ENCODE measurements at places on chromosomes 3 and 15. TPM values are rescaled to one million over a fixed set of nuclear protein-coding genes. Genes with fewer than 3 reads are reported as not detected.

Gene CCR2
- not detected for total RNA-seq

Gene GCSAM
- not detected for total RNA-seq

Gene MFGE8
- total RNA-seq, result 378 TPM

Gene GRIP2
- 0.77 TPM for total RNA-seq

Gene MUC4
- 1.7 TPM for total RNA-seq

Gene SLC12A1
- total RNA-seq, result not detected

Gene GOLGA8M
- total RNA-seq, result 0.70 TPM

Gene CDCP1
- 8.1 TPM for total RNA-seq

Gene TRH
- total RNA-seq, result 0.29 TPM

Gene TMC3
- not detected for total RNA-seq

Gene SRP14
- 237 TPM for total RNA-seq

- H3K27ac ChIP-seq, result no peak overlapping the region
- H3K36me3 ChIP-seq, result no peaks in the 10 kb centered on the region
- DNase-seq, result no peak
- no peaks in the 10 kb centered on the region for H3K4me1 ChIP-seq
Measured at GRCh38 chr3:42403737-42404136, 6.7 kb downstream of the LYZL4 start.

DNA sequence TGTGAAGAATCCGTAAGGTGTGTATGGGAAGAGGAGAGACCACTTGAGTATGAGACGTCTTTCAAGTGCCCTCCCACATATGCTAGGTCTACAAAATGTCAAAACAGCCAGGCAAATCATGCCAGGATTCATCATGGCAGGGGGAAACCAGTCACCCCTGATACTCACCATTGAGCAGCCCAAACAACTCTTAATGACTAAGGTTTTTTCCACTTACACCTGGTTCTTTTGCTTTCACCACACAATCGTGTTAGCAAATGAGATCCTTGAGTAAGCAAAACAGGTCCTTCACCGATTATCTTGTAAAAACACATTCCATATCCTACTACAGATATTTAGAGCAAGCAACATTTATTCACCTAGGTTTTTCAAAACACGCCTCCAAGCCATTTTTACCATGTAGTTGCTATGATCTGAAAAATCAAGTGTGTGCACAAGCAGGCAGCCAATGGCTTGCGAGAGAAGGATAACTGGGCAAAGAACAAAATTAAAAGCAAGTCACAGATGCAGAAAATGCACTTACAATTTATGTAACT is 177.5 kb upstream of the LPP start:
- no peaks in the 10 kb centered on the region for H3K36me3 ChIP-seq
- H3K27me3 ChIP-seq, result peaks cover 2% of the 10 kb centered on the region

DNA sequence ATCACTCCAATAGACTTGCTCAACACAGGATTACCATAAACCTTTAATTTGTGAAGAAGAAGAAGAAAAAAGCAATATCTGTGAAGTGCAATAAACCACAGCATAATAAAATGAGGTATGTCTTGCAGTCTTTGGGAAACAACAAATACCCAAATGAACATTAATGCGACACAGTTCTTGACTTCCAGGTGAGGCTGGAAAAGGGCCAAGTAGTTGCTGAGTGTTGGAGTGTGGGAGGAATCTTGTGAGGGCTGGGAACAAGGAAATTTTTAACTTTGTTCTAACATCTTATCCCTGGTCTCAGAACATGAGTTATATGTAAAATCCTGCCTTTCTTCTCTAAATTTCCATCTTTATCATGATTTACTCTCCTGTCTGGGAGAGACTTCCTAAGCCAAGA is 206.5 kb downstream of the DTWD1 start:
- no peaks in the 10 kb centered on the region for H3K4me1 ChIP-seq
- no peak overlapping the region for H3K4me3 ChIP-seq
- H3K36me3 ChIP-seq, result no peaks in the 10 kb centered on the region
- no peaks in the 10 kb centered on the region for H3K27me3 ChIP-seq

DNA sequence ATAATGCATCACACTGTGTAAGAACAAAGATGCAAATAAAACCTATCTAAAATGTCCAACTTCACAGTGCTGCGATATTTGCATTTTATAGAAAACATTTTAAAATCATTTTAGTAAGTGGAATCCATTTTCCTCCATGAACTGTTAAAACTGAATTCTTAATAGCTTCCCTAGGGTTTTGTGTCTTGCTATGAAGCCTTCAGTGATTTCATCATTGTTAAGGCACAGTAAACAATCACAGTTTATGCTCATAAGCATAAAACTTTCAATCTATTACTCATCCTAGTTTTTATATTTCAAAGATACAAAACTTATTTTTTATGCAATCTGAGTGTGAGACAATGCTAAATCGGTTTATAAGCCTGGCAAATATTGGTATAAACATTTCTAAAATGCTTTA is 509.7 kb downstream of the TUSC7 start:
- no peak overlapping the region for H3K4me3 ChIP-seq
- no peaks in the 10 kb centered on the region for H3K27me3 ChIP-seq
- H3K4me1 ChIP-seq, result peaks cover 3% of the 10 kb centered on the region
- DNase-seq, result no peak

DNA sequence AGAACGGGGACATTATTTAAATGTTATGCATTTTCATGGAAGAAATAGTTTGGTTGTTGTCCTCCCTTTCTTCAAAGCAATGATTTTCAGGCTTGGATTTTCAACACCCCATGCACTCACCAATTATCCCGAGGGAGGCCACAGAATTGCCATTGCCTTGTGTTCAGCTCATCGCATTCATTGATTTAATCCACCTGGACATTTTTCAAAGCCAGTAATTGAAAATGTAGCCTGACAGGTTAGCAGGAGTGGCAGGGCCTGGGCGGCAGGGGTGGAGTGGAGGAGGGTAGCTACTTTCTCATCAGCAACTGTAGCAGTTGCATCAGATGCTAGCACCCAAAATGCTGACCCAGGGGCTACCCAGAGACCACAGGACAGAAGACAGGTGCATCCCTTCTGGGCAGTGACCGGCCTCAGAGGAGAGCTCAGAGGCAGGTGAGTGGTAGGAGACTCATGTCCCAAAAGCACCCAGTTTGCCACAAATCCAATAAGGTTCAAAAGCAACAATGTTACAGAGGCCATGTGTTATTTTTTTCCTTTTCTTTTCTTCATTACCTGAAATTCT is 242.4 kb downstream of the CD47 start:
- H3K36me3 ChIP-seq, result no peaks in the 10 kb centered on the region
- H3K4me1 ChIP-seq, result no peaks in the 10 kb centered on the region
- no peak overlapping the region for H3K4me3 ChIP-seq
- no peak overlapping the region for H3K27ac ChIP-seq

- no peaks in the 10 kb centered on the region for H3K4me1 ChIP-seq
- no peak for DNase-seq
- no peaks in the 10 kb centered on the region for H3K36me3 ChIP-seq
- no peak overlapping the region for H3K4me3 ChIP-seq
- H3K27ac ChIP-seq, result no peak overlapping the region
- no peaks in the 10 kb centered on the region for H3K27me3 ChIP-seq
Measured at GRCh38 chr3:41726891-41727290, 235.0 kb downstream of the ULK4 start.

- no peaks in the 10 kb centered on the region for H3K27me3 ChIP-seq
- no peak overlapping the region for H3K4me3 ChIP-seq
- no peak for DNase-seq
- no peak overlapping the region for H3K27ac ChIP-seq
Measured at GRCh38 chr15:83959477-83959876, 276.1 kb upstream of the GOLGA6L4 start.

DNA sequence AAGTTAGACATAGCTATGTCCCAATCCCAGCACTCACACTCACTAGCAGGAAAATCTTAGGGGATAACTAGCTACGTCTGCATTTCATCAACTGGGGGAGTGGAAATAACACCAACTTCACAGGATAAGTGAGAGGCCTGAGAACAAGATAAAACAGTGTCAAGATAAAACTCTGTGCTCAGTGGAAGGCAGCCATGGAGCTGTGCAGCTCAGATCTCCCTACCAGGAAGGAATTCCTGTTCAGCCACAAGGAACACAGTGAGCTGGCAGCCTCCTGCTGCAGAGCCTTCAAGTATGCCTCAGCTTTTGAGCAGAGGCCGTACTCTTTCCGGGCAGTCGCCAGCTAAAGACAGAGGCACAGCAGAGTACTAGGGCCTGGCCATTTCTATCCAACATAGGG is 115.8 kb upstream of the TOPAZ1 start:
- H3K4me3 ChIP-seq, result no peak overlapping the region
- DNase-seq, result peak; percentile 13

DNA sequence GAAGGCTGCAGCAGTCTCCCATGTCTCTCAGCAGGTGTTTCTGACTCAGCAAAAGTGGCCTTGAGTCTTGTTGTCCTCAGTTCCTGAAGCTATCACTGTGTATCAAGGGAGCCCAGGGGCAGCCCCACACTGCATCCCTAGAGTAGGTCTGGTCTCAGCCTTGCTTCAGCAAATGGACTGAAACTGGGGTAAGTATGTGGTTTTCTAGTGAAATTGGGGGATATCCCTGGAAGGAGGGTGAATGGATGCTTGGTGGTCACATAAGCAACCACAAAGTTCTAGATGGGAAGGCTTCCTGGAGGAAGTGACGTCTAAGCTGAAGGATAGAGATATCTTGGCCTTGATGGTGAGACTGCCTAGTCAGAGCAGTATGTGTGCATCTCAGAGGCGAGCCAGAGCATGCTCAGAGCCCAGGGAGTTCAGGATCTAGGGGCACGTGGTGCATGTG is 38.4 kb downstream of the TMEM158 start:
- no peak overlapping the region for H3K27ac ChIP-seq
- H3K4me1 ChIP-seq, result peaks cover 4% of the 10 kb centered on the region
- no peaks in the 10 kb centered on the region for H3K36me3 ChIP-seq
- DNase-seq, result no peak

DNA sequence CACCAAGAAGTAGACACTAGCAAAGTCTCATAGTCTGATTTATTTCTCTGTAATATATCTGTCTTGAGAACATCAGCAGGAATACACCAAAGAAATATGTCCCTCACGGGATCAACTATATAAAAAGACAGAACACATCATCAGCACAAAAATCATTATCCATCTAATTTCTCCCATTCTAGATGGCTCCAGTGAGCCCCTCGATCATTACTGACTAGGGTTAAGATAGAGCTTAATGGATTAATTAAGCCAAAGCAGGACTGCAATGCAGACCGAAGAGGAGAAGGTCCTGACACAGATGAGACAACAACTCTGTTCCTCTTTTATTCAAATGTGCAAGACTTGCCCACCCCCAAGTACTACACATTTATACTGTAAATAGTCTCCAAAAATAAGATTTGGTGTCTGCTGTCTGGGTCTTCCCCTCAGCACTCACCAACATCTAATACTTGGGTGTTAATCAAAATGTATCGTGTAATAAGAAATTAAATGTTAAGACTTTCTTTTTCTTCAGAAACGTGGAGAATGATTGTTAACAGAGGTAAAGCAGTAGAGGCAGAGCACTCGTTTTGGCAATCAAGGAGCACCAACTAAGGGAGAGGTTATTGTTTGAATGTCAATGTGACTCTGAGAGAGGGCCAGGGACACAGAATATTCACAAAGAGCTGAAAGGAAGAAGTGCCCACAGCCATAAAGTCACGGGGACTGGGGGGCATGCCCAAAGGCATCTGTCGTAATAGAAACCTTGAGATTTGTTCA is 133.6 kb downstream of the TIGIT start:
- H3K4me1 ChIP-seq, result no peaks in the 10 kb centered on the region
- no peaks in the 10 kb centered on the region for H3K36me3 ChIP-seq
- DNase-seq, result no peak
- no peak overlapping the region for H3K27ac ChIP-seq

DNA sequence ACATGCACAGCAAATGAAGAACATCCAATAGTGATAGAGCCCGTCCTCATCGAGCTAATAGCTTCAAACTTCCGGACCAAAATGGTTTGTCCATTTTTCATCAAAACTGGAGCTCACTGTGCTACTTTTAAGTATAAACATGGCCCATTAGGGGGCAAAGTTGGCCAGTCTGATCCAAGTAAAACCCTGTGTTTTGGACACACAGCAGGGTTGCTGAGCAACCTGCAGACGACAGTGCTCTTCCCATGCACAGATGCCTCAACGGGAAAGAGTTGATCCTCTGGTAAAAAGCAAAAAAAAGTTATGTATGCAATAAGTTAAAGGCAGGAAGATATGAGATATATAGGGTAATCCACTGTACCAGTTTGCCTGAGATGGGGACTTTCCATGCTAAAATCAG is 244.0 kb upstream of the THBS1 start:
- H3K27ac ChIP-seq, result no peak overlapping the region
- no peaks in the 10 kb centered on the region for H3K4me1 ChIP-seq
- DNase-seq, result no peak
- H3K4me3 ChIP-seq, result no peak overlapping the region
- H3K36me3 ChIP-seq, result no peaks in the 10 kb centered on the region
- no peaks in the 10 kb centered on the region for H3K27me3 ChIP-seq

DNA sequence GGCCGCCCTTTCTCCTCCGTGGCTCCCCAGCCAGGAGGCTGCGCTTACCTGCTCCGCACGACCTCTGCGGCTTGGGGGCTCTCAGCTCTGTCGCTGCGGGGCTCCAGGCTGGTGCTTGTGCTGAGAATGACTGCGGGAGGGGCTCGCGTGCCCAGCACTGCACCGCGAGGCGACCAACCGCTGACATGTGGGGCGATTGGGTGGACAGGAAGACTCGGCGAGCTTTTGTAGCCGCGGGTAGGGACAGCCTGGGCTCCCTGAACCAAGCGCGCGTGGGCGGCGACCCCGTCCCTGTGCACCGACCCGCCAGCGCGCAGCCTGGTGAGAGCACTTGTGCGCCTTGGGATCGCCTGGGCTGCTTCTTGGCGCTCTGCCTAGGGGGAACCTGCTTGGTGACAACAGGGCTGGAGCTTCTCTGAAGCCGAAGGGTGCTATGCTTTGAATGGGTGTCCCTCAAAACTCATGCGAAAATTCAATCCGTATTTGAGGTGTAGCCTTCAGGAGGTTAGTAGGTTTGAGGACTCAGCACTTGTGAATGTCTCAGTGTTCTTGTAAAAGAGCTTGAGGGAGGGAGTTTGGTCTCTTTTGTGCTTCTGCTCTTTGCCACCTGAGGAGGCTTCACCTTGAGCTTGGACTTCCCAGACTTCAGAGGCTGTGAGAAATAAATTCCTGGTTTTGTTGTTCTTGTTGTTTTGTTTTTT is 50.4 kb downstream of the IL12A start:
- no peak overlapping the region for H3K27ac ChIP-seq
- peak overlapping the region; percentile 71 for H3K4me3 ChIP-seq
- H3K4me1 ChIP-seq, result peaks cover 3% of the 10 kb centered on the region
- peaks cover 32% of the 10 kb centered on the region for H3K27me3 ChIP-seq
- DNase-seq, result peak; percentile 79

DNA sequence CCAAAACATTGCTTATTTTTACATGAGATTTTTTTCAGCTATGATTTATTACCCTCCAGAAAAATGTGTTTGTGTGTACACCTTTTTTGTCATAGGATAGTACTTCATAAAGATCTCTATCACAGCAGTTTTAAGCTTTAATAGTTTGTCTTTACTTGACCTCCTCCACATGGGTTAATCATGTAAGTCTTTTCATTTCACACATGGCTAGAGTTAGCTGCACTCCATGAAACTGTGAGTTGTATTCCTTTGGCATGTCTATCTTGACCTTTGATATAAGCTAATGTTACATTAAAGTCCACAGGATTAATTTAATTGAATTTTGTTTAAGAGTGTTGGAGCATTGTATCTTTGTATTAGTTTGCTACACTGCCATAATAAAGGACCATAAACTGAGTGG is 217.1 kb downstream of the OTOL1 start:
- no peaks in the 10 kb centered on the region for H3K27me3 ChIP-seq
- H3K27ac ChIP-seq, result no peak overlapping the region
- no peaks in the 10 kb centered on the region for H3K36me3 ChIP-seq
- no peak for DNase-seq

All from endodermal cell (in vitro differentiated cells).